ENCODE measurements at places on chromosomes 1 and 21.

DNA sequence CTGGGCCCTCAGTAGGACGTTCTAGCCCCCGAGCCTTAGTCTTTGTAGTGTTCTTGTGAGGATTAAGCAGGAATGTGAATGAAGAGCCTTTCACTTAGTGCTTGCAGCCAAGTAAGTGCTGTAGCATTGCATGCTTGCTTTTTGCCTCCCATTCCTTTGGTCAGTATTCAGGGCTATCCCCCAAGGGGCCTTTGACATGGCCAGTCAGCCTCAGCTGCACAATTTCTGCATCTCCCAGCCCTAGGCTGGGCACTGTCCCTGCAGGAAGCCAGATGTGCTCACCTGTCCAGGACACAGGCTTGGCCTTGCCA, 30.5 kb downstream of the SOX13 start:
- no peak for DNase-seq

DNA sequence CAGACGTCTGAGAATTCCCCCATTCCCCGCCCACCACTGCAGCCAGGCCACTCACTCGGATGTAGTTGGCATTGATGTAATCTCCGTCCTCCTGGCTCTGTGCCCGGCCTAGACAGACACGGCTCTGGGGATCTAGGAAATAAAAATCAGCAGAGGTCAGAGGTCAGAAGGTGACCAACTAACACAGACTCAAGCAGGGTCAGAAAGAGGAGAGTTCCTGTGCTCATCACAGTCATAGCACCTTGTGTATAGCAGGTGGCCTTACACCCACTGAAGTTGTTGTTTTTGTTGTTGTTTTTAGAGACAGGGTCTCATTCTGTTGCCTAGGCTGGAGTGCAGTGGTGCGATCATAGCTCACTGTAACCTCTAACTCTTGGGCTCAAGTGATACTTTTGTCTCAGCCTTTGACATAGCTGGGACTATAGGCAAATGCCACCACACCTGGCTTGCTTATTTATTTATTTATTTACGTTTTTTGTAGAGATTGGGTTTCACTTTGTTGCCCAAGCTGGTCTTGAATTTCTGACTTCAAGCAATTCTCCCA, 4.9 kb downstream of the PTPN7 start:
- DNase-seq = no peak

DNA sequence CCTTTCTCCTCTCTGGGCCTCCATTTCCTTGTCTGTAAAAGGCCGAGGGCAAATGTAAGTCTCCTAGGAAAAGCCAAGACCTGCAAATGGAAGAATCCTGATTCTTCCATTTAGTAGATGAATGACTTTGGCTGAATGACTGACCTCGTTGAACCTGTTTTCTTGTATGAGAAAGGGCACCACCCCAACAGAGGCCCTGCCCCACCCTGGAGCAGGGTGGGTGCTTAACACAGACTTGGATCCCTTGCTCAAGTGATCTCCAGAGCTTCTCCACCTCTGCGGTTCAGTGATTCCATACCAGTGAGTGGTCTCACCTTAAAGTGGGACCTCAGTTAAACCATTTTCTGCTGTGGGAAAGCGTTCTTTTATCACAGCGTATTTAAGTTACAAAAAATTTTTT, 39.0 kb upstream of the GUCA2B start:
- DNase-seq = no peak

GRCh38 chr1:32780628-32781234, 36.4 kb downstream of the YARS1 start:
- DNase-seq = no peak

GRCh38 chr1:83909687-83910086, 89.2 kb downstream of the TTLL7 start:
- DNase-seq = no peak
